HS-5 (cell line): ENCODE measurements at places on chromosomes 16 and 17.

- no peak for DNase-seq
Observed at GRCh38 chr16:49937886-49938285, 82.0 kb upstream of the ZNF423 start.

GRCh38 chr17:56820207-56820606 lies 13.5 kb downstream of the C17orf67 start:
- no peak for DNase-seq

DNA sequence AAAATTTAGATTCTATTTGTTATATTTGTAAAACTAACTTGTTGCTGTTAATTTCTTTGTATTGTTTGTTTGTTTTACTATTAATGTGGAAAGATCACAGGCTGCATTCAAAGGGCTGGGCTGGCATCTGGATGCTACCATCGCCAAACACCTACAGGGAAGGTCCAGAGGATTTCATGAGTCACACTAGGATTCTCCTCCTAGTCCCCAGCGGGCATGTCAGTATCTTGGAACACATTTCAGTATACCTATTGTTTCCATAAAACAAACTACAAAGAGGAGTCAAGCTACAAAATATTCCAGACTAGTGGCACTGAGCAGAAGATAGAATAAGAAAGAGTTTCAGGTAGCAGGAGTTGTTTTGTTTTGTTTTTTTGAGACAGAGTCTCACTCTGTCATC lies 55.3 kb downstream of the NOG start:
- DNase-seq: no peak

DNA sequence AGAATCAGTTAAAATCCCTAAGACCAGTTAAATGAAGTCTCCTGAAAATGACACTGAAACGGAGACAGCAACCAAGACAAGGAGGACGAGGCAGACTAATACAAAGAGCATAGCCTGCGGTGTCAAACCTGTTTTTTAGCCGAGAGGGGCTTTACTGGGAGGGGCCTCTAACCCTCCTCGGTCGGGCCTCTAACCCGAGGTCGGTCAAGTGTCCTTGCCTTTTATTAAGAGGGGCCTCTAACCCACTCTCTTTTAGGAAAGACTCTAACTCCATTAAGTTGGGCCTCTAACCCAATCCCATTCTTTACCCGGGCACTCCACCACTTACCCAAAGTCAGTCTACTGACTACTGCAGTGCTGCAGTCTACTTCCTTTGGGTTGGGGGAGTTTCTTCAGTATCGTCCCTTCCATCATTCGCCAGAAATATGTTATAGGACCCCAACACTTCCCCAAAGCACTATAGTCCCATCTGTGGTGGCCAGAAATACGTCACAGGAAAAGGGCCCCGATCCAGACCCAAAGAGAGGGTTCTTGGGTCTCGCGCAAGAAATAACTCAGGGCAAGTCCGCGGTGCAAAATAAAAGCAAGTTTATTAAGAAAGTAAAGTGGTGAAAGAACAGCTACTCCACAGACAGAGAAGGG lies 39.2 kb upstream of the ARL4D start:
- DNase-seq: no peak

DNA sequence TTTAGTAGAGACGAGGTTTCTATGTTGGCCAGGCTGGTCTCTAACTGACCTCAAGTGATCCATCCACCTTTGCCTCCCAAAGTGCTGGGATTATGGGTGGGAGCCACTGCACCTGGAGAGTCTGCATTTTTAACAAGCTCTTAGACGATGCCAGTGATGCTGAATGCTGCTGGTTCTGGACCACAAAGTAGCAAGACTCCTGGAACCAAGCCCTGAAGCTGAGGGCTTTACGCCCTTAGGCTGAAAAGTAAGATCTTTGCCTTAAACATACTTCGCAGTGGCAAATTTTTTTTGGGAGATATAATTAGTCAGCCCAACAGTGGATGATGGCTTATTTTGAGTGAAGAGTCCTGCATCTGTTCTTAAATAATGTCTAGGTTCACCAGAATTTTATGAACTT lies 14.0 kb downstream of the METTL9 start:
- no peak for DNase-seq

DNA sequence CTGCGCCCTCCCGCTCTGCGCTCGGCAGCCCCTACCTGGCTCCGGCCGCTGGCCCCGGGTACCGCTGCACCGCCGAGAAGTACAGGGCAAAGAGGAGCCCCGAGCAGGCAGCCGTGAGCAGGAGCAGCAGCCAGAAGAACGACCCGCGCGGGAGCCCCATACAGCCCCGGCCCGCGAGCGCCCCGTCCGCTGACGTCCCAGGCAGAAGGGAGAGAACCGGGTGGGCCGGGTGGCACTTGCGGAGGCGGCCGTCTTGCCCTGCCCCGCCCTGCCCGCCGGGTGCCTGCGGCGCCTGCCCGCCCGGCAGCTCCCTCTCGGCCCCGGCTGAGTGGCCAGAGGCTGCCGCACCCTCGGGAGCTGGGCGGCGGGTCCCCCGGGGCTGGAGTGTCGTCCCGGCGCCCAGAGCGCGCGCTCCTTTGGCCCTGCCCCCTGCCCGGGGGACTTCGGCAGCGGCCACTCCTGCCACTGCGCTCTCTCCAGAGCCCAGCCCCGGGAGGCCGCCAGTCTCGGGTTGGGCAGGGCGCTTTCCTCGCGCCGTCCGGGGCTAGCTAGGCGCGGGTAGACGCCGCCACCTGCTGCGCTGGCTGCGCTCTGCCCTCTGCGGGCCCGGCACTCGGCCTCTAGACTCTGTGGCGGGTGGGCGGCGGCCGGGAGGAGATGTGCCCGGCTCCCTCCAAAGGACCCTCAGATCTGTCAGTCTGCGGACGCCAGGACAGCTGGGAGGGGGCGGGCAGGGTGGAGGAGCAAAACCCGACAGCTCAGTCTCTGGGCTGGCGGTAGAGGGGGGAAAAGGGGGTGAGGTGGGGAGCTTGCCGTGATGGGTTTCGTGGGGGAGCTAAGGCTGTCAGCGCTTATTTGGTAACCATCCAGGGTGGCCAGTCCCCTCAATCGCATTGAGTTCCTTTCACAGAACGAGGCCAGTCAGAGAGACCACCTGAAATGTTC lies at the start of gene ST6GALNAC2:
Gene ST6GALNAC2, minus strand, starts transcription at position 212 of the 945 bp plus-strand sequence. Its CDS starts 52 bp downstream, at position 160.
- no peak for DNase-seq

DNA sequence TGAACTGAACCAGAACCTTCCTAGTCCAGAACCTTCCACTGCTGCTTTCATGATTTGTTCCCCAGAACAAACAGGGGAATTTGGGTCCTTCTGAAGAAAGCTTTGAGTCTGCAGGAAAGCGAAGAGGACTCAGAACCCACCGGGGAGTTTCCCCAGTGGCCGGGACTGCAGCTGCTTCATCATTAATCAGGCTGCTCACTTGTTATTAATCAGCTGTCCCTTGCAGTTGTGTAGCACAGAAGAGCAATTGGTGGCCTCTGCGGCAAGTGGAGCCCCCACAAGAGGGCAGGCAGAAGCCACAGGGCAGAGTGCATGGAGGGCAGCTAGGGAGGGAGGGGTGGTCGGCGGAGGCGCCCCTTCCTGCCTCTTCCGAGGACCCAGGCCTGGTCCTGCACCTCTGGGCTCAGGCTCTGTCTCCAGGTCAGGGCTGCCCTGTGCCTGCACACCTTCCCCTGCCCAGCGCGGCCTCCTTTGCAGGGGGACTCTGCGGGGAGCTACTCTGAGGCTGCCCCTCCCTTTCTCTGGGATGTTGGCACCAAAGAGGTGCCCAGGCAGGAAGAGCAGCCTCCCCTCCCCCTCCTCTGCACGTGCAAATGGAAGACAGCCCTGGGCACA lies 6.9 kb downstream of the CCL17 start:
- DNase-seq: no peak

DNA sequence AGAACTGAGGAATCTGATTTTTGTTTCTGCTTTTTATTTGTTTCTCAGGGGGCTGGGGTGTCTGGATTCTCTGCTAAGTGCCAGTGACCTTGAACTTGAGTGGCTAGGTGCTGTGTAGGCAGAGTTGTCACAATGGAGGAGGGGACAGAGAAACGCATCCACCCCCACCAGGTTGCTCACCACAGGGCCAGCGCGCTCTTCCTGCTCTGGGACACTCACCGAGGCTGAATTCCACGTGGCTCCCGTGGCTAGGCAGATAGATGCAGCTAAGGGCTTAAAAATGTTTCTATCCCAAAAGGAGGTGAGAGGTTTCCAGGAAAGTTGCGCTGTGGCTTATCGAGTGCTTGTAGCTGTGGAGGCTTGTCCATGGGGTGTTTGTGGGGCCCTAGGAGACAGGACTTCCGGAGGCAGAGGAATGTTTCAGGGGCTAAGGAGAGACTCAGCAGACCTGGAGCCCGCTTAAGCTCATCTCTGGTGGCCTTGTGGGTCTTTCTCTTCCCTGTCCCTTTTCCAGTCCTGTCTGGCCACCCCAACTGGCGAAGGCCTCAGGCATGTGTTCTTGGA lies 36.8 kb downstream of the ADCY7 start:
- no peak for DNase-seq

DNA sequence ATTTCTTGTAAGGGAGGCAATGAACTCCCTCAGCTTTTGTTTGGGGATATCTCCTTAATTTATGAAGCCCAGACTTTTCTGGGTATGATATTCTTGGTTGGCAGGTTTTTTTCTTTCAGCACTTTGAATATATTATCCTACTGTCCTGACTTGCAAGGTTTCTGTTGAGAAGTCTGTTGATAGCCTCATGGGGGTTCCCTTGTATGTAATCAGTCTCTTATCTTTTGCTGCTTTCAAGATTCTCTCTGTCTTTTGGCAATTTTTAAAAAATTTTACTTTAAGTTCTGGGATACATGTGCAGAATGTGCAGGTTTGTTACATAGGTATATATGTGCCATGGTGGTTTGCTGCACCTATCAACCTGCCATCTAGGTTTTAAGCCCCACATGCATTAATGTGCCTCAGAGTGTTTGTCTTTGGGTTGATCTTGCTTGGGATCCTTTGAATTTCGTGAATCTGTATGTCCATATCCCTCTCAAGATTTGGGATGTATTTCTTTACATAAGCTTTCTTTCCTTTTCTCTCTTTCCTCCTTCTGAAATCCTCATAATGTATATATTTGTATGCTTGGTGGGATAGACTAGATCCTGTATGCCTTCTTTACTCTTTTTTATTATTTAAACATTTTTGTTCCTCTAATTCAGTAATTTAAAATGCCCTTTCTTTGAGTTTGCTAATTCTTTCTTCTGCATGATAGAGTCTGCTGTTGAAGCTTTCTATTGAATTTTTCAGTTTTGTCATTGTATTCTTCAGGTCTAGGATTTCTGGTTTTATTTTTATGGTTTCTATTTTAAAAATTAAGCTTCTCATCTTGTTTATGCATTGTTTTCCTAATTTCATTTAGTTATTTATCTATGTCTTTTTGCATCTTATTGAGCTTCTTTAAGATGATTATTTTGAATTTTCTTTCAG lies 5.2 kb upstream of the KRT25 start:
- no peak for DNase-seq

DNA sequence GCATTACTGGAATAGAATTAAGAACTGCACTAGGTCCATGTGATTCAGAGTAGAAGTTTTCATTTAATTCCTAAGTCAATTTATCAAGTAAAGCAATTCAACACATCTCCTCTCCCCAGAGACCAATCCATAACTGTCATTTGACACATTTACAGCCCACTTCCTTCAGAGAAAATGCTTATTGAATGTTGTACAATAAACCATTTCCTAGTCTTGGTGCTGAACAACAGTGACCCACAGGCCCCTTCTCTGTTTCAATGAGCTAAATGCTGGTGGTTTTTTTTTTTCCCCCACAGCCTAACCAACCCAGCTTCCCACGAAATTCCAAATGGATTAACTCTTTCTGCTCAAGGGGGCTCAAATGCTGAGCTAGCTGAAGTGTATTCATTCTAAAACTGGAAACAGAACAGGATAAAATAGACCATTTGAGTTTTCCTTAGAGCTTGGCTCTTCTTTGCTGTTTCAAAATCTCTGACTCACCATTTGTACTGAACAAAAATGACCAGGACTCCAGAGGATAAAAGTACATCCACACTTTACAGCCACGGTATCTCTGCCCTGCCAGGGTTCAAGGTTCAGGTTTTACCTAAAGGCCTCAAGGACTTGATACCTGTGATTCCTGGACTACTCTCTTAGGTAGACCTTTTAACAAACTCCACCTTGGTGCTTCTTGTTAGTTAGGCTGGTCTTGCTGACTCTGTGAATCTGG lies 62.3 kb downstream of the TMEM100 start:
- no peak for DNase-seq

GRCh38 chr17:7823581-7824001 lies 10.4 kb upstream of the KDM6B start:
- DNase-seq: no peak

DNA sequence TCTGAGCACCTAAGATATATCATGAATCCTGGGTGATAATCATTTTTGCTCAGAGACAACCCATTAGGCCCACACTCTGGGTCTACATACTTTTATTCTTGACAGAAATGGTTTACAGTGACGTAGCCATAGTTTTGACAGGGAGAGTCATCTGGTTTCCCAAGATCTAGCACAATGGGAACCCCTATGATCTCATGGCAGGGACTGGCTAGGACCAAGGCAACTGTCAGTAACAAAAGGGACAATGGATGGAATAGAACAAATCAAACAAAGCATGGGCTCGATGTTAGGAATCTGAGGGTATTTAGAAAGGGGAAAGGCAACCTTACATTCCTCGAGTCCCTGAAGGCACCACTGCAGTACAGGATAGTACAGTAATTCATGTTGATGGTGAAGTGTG lies 20.5 kb downstream of the CFAP97D1 start:
- DNase-seq: no peak

- DNase-seq: no peak
Observed at GRCh38 chr17:32813021-32813420, 63.9 kb downstream of the MYO1D start.

DNA sequence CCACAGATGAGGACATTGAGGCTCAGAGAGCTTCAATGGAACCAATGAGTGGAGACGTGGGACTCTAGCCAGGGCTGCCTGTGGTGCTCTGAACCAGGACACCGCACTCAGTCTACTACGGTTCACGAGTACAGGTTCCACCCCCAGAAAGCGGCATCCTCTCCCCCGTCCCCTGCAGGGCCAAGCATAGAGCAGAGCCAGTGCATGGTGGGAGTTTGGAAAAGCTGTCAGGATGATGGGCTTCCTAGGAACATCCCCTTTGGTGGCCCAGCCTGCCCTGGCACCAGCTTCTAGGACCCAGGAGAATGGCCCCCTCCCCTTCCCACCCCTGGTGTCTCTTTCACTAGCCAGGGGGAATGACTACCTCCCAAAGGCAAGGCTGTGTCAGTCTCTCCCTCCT lies 8.4 kb downstream of the ZNF319 start:
- DNase-seq: no peak

GRCh38 chr16:2361129-2361528 lies 20.6 kb upstream of the ABCA3 start:
- DNase-seq: no peak

DNA sequence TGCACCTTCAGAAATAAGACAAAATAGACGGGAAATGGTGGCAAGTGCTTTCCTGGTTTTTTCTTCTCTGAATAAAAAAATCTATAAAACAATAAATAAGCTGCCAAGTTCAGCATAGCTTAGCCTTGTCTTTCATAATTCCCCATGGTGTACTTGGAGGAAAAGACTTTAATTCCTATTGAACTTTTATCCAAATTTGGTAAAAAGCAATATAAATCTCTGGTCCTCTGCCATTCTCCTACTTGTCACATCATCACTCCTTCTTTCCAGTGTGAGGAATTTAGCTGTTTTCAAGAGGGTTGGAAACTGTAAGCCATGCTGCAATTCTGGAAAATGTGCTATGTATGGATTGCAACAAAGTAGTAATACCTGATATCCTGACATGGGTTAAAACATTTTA lies 551.8 kb upstream of the KIF2B start:
- DNase-seq: no peak
